Stimulated activated CD4-positive, alpha-beta T cell treated with anti-CD3 and anti-CD28 coated beads, Interleukin-15, amount 100 ng/mL, for 1 hour (primary cell): ENCODE measurements at places on chromosomes 7 and 10.

- DNase-seq: no peak
Observed at GRCh38 chr7:45417268-45417667, 156.9 kb upstream of the ADCY1 start.

DNA sequence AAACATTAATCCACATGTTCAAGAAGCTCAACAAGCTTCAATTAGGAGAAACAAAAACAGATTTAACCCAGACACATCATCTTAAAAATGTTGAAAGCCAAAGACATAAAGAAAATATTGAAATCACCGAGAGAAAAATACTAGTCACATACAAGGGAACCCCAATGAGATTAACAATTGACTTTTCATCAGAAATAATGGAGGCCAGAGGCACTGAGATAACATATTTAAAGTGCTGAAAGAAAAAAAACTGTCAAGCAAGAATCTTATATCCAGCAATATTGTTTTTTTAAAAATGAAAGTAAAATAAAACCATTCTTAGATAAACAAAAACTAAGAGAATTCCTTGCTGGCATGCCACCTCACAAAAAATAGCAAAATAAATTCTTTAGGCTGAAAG, 28.9 kb downstream of the AOC1 start:
- DNase-seq: no peak

DNA sequence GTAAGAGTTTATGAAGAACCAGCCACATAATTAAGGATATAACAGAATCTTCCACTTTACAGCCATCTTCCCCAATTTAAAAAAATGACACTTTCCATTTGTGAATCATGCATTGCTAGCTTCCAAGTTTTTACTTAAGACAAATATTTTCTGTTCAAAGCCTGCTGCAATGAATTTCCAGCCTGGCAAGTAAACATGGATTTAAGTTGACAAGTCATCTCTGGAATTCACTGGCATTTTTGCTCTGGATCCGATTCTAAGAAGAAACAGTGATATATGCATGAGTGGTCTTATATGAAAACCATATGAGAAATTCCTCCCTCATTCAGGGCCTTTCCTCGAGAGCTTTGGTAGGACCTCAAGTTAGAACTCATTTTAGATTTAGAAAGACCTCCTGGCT, 116.1 kb upstream of the CDCA7L start:
- no peak for DNase-seq

GRCh38 chr7:37549076-37549931, 100.6 kb upstream of the ELMO1 start:
- no peak for DNase-seq

GRCh38 chr7:99016196-99016595, 127.7 kb downstream of the SMURF1 start:
- DNase-seq: no peak

GRCh38 chr10:104279550-104280259, 10.7 kb downstream of the GSTO2 start:
- no peak for DNase-seq

DNA sequence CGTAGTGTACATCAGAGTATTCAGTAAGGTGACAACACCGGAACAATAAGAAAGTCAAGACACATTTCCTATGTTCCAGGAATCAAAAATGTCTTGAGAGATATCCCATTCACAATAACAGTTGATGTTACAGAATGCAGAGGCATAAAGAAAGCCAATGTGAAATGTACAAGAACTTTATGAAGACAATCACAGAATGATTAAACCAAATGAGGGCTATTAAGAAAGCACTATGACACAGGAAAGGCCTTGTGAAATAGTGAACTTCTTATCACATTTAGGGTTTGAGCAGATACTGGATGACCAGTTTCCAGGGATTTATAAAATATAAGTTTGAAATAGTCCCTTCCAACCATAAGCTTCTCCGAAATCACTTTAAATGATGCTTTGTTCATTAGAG, 52.7 kb downstream of the VWDE start:
- no peak for DNase-seq

- no peak for DNase-seq
Observed at GRCh38 chr10:45660876-45661411, 11.6 kb downstream of the ZFAND4 start.

- no peak for DNase-seq
Observed at GRCh38 chr10:112628951-112629609, 182.1 kb downstream of the VTI1A start.

DNA sequence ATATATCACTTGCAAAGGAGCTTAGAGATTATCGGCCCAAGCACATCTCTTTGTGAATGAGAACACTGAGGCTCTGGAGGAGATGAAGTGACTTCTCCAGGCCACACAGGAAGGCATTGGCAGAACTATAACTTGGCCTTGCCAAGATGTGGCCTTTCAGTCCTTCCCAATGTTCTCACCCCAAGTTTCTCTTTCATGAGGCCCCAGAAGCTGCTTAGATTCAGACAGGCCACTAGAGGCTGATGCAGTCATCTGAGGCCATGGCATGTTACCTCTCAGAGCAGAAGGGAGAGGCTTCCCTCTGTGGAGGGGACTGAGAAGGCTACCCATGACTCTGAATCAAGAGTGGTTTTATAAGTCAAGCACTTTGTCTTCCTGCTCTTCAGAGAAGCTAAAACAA, 1003.7 kb downstream of the LRMDA start:
- no peak for DNase-seq

DNA sequence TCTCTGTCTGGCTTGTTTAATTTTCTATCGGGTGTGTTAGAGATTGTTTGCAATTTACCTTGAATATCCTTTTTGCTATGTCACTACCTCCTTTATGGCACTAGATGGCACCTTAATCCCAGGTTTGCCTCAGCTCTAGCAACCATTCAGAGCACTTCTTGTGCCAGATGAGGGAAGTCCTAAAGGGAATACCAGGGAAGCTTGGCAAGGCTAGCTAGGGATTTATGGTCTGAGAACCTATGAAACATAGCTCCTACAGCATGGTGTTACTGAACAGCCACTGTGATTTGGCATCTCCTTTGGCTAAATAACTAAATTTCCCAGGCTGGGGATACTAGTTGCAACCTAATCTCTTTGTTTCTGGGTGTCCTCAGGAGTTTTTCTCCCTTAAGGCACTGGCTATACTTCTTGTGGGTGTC, 69.0 kb upstream of the VOPP1 start:
- DNase-seq: no peak

DNA sequence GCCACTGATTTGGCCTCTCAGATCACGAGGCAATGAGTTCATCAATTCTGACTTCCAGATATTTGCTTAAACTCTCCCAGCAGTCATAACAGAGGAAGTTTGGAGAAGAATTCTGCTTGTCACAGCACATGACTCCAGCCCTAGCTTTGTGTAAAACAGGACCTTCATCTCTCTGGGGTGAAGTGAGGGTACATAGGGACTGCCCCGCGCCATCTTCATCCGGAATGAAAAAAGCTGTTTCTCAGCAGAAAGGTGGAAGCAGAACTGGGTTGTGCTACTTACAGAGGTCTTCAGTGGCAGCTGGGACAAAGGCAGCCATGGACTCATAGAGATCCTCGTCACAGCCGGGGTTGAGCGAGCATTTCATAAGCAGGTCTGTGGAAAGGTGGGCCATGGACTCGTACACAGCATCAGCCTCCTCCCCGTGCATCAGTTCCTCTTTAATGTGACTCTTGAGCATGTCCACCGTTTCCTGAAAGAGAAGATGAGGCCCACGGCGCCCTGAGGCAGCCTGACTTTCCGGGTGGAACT, 58.4 kb upstream of the TM9SF3 start:
- DNase-seq: no peak

DNA sequence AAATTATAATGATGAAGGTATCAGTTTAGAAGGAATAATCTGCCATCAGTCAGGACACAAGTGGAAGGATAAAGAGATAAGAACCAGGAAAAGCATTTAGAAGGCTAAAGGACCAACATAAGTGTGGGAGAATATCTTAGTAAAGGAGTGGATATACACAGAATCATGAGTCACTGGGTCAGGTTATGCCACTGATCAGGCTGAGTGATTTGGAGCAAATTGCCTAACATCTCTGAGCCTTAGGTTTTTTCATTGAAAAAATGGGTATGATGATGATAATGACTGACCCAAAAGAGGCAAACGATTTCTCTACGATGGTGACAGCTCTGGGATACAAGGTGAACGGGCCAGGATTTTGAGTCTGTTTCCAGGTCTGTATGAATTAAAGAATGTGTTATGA, 2.8 kb upstream of the CUL1 start:
- no peak for DNase-seq

- no peak for DNase-seq
Observed at GRCh38 chr10:1141261-1141660, 85.1 kb downstream of the WDR37 start.

DNA sequence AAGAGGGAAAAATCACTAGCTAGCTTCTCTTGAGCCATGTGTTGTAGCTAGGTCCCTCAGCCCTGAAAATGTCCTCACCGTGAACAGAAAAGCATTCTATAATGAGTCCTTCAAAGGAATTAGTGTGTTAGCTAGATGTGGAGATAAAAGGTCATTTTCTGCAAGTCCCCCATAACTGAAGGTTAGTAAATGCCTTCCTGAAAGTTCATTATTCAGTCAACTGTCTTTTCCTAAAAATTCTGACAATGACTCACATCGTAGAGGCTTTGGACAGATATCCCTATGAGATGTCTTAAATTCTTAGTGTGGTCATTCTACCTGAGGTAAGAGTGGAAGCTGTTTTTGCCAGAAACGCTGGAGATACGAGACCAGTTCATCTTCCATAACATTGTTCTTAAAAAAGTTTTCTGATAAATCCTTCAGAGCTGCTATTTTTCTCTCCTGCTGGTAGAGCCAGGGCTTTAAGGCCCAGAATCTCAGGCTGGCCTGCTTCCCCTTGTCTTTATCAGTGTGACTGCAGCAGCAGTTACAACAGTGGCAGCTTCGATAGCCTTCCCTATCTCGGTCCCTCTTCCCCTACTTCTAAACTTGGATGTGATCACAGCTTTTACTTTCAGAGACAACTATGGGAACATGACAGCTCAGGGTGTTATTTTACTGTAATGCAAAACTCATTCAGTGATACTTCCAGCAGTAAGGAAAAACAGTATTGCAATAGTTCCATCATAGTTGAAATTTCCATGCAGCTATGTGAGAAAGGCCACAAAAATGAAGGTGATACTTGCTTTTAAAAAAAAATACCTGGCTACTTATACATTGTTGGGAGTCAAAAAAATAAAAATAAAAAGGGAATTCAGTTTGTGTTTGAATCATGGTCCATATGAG, 37.3 kb upstream of the PRKAR2B start:
- no peak for DNase-seq

DNA sequence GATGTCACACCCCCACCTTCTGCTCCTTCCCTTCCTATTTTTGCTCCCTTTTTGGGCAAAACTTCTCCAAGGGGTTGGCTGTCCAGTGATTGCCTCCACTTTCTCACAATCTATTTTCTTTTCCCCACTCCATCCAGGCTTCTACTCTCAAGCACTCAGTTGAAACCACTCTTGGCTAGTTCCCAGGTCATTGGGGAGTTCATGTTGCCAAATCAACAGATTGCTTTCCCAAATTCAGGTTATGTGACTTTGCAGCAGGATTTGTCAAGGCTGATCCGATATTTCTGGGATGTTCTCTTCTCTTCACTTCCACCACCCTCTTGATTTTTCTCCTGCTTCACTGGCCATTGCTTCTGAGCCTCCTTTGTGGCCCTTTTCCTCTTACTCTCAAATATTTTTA, 258.7 kb upstream of the SLC26A5 start:
- DNase-seq: no peak
